D341Med (cell line): ENCODE measurements at places on chromosomes 5 and 9.

GRCh38 chr5:120327180-120327579, 136.9 kb upstream of the PRR16 start:
- DNase-seq: no peak

DNA sequence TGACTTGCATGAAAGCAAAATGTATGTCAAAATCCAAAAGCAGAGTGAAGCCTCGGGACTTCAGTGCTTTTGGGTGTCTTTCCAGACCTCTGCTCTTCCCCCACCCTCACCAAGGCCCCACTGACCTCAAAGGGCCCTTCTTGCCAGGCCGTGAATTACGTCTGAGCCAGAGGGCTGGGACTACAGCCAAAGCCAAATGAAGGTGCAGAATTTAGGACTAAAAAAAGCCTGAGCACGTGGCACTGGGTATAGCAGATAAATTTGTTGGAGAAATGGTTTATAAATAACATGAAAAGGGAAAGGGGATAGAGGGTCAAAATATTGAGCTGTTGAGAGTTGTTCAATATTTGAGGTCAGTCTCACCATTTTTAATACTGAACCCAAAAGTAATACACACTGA, 163.4 kb downstream of the GHR start:
- DNase-seq: no peak

GRCh38 chr5:104372376-104372775, 809.8 kb upstream of the NUDT12 start:
- DNase-seq: no peak

GRCh38 chr9:113580041-113580953, 116.8 kb downstream of the RGS3 start:
- DNase-seq: no peak

GRCh38 chr5:158406884-158407823, 548.2 kb upstream of the CLINT1 start:
- no peak for DNase-seq

GRCh38 chr9:79633558-79633957, 61.8 kb downstream of the TLE4 start:
- DNase-seq: no peak

DNA sequence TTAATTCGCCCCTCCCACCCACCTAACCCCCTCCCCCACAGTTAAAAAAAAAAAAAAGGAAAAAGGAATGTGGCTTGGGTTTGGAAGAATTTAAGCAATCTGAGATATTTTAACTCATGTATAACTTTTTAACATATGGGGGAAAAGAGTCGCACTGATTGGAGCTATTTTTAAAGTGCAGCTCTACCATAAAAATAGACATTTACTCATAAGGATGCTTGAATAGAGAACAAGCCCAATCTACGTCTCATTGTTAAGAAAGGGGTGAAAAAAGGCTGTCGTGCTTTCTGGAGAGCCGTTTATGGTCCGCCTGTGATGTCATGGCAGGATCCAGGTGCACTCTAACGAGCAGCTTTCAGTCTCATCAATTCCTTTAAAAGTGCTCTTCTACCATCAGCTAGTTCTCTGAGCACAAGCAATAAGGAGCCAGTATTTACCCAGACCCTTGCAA, 142.4 kb downstream of the ELAVL2 start:
- DNase-seq: no peak

GRCh38 chr9:123329329-123329955, 26.6 kb upstream of the CRB2 start:
- no peak for DNase-seq
